ENCODE measurements at places on chromosomes 16 and 17.

DNA sequence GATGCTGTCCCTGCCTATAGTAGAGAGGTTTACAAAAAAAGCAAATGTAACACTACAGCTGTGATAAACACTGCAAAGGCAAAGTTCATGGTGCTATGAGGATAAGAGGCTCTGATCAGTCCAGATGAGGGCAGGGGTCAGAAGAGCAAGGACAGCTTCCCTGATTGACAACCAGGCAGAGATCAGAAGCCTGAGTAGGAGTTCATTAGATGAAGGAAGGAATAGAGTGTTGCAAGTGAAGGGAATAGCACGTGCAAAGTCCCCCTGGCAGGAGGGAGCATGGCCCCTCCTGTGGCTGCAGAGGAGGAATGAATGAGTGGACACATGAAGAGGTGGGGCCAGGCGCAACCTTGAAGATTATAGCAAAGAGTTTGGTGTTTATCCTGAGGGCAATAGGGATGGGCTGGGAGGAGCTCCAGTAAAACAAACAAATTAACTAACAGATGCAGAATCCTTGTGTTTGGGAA is 208.4 kb upstream of the IRX5 start:
- no peak for DNase-seq

- DNase-seq, result no peak
Observed at GRCh38 chr17:15981646-15982580, 17.6 kb downstream of the ZSWIM7 start.

GRCh38 chr17:78970834-78971755 is 8.6 kb downstream of the LGALS3BP start:
- DNase-seq, result peak; percentile 38

- DNase-seq, result no peak
Observed at GRCh38 chr17:58693751-58694150, 1.3 kb downstream of the RAD51C start.

GRCh38 chr17:15019158-15019557 is 246.0 kb downstream of the PMP22 start:
- no peak for DNase-seq

Measured in SIG-M5 (cell line).